NCI-H1930 (cell line): ENCODE measurements at places on chromosomes 16 and 17.

DNA sequence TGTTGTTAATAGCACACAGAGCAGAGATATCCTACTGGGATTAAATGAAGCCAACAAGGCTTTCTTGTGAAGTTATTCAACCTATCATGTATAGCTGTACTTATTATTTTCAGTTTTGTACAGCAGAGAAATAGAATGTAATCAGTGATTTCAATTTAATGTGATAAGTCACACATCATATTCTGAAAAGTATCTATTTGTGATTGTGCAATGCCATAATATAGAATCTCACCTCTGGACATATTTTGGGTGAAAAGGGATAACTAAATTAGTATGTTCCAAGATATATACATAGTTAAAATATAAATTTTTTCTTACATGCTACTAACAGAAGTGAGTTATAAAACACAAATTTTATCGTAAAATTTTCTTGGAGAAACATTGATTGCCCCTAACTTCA, 544.3 kb upstream of the KIF2B start:
- no peak for DNase-seq

DNA sequence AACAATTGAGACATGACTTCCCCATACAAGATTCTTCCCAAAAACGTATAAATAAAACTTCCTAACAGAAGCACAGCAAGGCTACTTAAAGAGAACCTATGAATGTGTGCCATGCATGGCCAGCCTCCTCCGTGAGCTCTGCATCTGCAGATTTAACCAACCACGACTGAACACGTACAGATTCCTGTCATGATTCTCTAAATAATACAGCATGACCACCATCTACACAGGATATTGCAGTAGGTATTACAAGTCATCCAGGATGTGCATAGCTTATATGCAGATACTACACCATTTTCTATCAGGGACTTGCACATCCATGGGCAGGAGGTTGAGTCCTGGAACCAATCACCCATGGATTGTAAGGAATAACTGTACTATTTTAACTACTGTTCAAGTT, 1.4 kb upstream of the QRICH2 start:
- DNase-seq: no peak

- no peak for DNase-seq
These were observed 21.1 kb downstream of the ACSM1 start for GRCh38 chr16:20676268-20676825.

DNA sequence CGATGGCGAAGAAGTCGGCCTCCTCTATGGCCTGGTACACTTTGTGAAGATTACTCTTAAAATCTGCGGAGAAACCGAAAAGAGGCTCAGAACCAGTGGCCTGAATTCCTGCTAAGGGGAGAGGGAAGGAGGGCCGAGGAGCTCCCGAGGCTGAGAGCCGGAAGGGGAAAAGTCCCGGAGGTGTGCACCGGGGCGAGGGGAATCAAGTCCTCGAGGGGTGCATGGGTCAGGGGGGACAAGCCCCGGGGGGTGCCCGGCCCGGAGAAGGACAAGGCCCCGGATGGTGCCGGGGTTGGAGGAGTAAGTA, 495 bp downstream of the PARN start:
- DNase-seq: no peak

GRCh38 chr16:75565640-75566039, 539 bp upstream of the GABARAPL2 start:
- no peak for DNase-seq

DNA sequence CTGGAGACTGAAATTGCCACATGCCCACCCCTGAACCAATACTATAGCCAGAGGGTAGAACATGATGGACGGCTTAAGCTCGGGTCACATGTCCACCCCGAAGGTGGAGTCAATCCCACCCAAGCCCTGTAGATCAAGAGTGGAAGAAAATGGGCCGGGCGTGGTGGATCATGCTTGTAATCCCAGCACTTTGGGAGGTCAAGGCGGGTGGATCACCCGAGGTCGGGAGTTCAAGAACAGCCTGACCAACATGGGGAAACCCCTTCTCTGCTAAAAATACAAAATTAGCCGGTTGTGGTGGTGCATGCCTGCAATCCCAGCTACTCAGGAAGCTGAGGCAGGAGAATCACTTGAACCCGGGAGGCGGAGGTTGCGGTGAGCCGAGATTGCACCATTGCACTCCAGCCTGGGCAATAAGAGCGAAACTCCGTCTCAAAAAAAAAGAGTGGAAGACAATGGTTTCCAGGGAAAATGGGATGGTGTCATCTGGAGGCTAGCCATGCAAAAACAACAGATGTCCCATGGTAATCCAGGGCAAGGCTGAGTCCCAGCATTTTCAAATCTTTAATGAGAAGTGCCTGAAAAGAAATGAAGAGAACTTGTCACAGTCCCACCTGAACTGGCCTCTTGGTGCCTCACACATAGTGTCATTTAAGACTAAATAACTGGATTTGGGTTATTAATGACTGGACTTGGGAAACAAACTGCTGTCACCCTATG, 30.1 kb downstream of the CD300LF start:
- DNase-seq: no peak

- DNase-seq: no peak
These were observed 5.6 kb upstream of the HSD3B7 start for GRCh38 chr16:30979170-30980022.

DNA sequence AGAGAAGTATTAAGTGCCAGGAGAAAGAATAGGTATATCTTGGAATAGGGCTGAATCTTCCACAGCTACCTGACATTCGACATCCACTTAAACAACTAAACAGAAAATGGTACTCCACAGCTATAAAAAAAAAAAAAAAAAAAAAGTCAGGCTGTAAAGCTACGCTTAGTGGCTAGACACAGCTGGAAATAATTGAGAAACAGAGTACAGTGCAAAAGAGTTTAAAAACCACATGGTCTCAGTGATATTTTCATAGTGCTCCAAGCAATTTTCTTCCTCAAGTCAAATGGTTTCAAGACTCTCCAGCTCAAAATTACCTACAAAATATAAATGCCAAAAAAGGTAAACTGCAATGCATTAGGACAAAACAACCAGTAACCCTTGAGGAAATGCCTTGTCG, 607.1 kb downstream of the KCNJ2 start:
- no peak for DNase-seq
